ENCODE measurements at places on chromosomes 2 and 18.

DNA sequence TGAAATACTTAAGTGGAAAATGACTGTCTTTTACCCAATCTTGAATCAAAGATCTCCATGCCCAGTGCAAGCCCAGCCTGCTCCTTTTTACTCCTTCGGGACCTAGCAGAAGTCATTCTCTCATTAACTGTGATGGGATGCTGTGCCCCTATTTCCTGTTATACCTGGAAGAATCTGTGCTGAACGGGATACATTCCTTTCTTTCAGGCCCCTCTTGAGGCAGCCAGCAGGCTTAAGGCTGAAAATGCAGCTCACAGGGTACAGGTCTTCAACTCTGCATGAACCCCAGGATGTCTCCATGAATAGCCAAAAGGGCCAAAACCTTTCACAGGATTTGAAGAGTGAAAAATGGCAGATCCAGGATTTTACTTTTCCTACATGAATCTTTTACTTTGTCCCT, 784.8 kb upstream of the KLHL29 start:
- H3K27me3 ChIP-seq: no peaks in the 10 kb centered on the region
- no peaks in the 10 kb centered on the region for H3K4me1 ChIP-seq
- no peak overlapping the region for H3K27ac ChIP-seq
- no peak for DNase-seq
- H3K36me3 ChIP-seq: no peaks in the 10 kb centered on the region
- H3K4me3 ChIP-seq: no peak overlapping the region

- H3K27me3 ChIP-seq: no peaks in the 10 kb centered on the region
- peaks cover 21% of the 10 kb centered on the region for H3K4me1 ChIP-seq
- no peak overlapping the region for H3K4me3 ChIP-seq
- H3K27ac ChIP-seq: no peak overlapping the region
Observed at GRCh38 chr2:171344182-171344581, 89.6 kb downstream of the METTL8 start.

DNA sequence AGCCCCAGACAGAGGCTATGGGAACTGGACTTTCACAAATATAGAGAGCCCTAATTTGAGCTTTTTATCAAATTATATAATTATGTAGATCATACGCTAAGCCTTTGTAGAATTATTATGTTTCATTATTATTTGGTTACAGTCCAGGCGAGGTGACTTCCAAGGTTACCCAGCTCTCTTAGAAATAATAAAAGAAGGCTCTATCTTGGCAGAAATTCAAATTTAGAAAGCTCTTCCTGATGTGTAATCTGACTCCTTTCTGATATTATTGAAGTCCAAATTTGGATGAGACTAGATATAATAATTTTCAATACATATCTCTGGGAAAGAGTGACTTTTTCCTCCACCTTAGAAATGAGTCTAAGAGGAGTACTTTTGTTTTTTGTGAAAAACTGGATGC, 4.8 kb upstream of the SLC38A11 start:
- H3K4me3 ChIP-seq: no peak overlapping the region
- H3K27me3 ChIP-seq: peaks cover 6% of the 10 kb centered on the region
- no peaks in the 10 kb centered on the region for H3K36me3 ChIP-seq
- DNase-seq: no peak
- no peaks in the 10 kb centered on the region for H3K4me1 ChIP-seq

- H3K27ac ChIP-seq: no peak overlapping the region
- H3K4me3 ChIP-seq: no peak overlapping the region
- H3K27me3 ChIP-seq: no peaks in the 10 kb centered on the region
- no peaks in the 10 kb centered on the region for H3K4me1 ChIP-seq
- H3K36me3 ChIP-seq: no peaks in the 10 kb centered on the region
- no peak for DNase-seq
Observed at GRCh38 chr2:3787768-3788167, 84.4 kb downstream of the DCDC2C start.

DNA sequence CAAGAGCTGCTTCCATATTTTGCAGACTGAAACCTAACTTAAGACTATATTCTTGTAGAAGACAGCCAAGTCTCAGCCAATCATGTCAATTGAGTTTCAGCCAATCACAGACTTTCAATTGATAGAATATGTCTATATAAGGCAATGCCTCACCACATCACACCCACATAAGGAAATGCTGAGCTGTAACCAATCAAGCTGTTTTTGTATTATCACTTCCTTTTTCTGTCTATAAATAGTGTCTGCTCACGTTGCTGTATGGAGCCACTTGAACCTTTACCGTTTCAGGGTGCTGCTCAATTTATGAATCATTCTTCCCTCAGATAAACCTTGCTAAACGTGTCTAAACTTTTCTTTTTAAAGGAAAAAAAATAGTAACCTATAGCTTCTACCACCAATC, 1554.4 kb upstream of the LRRTM1 start:
- no peak overlapping the region for H3K27ac ChIP-seq
- DNase-seq: no peak
- no peaks in the 10 kb centered on the region for H3K27me3 ChIP-seq
- H3K36me3 ChIP-seq: no peaks in the 10 kb centered on the region
- no peak overlapping the region for H3K4me3 ChIP-seq

DNA sequence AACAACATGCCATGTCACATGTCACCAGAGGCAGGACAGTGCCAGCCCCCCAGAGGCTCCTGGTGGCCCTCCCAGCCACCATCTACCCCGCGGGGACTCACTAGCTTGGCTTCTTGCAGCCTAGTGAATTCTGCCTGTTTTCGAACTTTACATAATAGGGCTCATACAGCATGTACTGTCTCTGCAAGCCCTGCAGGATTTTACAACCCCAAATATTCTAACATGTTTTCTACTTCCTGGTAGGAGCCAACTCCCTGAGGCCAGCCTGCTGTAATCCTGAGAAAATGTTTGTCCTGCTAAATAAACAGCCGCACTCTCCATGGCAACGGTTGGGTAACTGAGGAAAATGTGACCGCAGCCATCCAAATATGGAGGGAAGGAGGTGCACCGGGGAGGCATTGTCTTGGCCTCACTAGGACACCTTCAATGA, 2.7 kb downstream of the PER2 start:
- no peak for DNase-seq
- no peak overlapping the region for H3K4me3 ChIP-seq
- H3K27ac ChIP-seq: no peak overlapping the region

- H3K4me1 ChIP-seq: no peaks in the 10 kb centered on the region
- H3K27ac ChIP-seq: no peak overlapping the region
- no peak overlapping the region for H3K4me3 ChIP-seq
- DNase-seq: no peak
- H3K27me3 ChIP-seq: peaks cover 12% of the 10 kb centered on the region
- H3K36me3 ChIP-seq: no peaks in the 10 kb centered on the region
Observed at GRCh38 chr2:147684903-147685302, 159.9 kb upstream of the ACVR2A start.

- no peak for DNase-seq
- no peak overlapping the region for H3K4me3 ChIP-seq
- no peaks in the 10 kb centered on the region for H3K36me3 ChIP-seq
- no peak overlapping the region for H3K27ac ChIP-seq
Observed at GRCh38 chr2:227207573-227207972, 43.1 kb downstream of the COL4A3 start.

DNA sequence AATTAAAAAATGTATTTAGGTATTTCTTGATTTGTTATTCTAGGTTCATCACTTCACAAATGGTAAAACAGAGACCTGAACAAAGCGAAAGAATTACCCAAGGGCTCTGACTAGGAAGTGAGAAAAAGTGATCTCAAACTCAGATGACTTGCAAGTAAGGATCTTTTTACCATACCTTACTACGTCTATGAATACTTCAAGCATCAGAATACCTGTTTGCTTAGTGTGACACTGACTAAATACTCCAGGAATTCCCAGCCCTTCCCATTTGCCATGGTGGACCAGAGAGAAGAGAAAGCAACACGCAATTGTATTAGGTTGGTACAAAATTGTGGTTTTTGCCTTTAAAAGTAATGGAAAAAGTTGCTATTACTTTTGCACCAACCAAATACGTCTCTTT, 35.8 kb upstream of the FIGN start:
- H3K27ac ChIP-seq: no peak overlapping the region
- no peaks in the 10 kb centered on the region for H3K36me3 ChIP-seq
- no peak overlapping the region for H3K4me3 ChIP-seq
- H3K27me3 ChIP-seq: no peaks in the 10 kb centered on the region
- DNase-seq: no peak

DNA sequence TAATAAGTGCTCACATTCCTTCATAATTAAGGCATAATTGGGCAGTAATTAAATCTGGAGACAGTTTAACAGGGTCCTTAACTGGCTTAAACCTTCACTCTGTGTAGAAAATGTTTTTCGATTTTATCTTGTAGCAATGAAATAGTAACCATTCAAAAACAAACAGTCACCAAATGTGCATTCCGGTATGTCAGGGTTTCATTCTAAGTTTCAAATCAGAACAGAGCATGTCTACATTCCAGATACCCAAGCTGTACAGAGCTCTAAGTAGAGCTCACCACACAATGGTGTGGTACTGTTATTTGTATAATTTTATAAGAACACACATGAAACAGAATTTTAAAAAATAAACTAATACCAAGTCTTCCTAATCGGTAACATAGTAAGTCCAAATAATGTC, 52.6 kb downstream of the SMAD2 start:
- H3K27ac ChIP-seq: no peak overlapping the region
- peaks cover 45% of the 10 kb centered on the region for H3K4me1 ChIP-seq
- H3K4me3 ChIP-seq: no peak overlapping the region
- no peaks in the 10 kb centered on the region for H3K27me3 ChIP-seq
- DNase-seq: no peak

GRCh38 chr2:240822280-240822847, 2.3 kb upstream of the KIF1A start:
- no peak overlapping the region for H3K27ac ChIP-seq
- DNase-seq: no peak
- H3K4me1 ChIP-seq: peaks cover 3% of the 10 kb centered on the region
- no peak overlapping the region for H3K4me3 ChIP-seq
- peaks cover 66% of the 10 kb centered on the region for H3K27me3 ChIP-seq

Data from T-helper 2 cell treated with Interferon-gamma antibody and Interleukin-4, amounts not matched to agents 5 μg/mL and 100 μg/mL, for 36 hours (primary cell).